Parietal lobe (tissue), 2 donors: ENCODE measurements at places on chromosomes 5 and 9. TPM values are rescaled to one million over a fixed set of nuclear protein-coding genes. Genes with fewer than 3 reads are reported as not detected.

CKMT2 gene
- total RNA-seq = 1.3 TPM

CMBL gene
- 3.4 TPM for total RNA-seq

HMCN2 gene
- 0.31 TPM for total RNA-seq

PRDM9 gene
- not detected for total RNA-seq

CDC25C gene
- 2.2 TPM for total RNA-seq

IL4 gene
- not detected for total RNA-seq

CERCAM gene
- total RNA-seq = 27.2 TPM

BRINP1 gene
- total RNA-seq = 69.2 TPM

RORB gene
- total RNA-seq = 55.7 TPM

OR13D1 gene
- not detected for total RNA-seq

LPAR1 gene
- 20.7 TPM for total RNA-seq

FOXI1 gene
- not detected for total RNA-seq

ADCY2 gene
- total RNA-seq = 23.2 TPM

HACD4 gene
- 0.94 TPM for total RNA-seq

SLCO6A1 gene
- 0.31 TPM for total RNA-seq

SLC4A9 gene
- total RNA-seq = not detected

PCDHGC5 gene
- total RNA-seq = 20.0 TPM

ZDHHC11B gene
- 17.5 TPM for total RNA-seq

CPEB4 gene
- total RNA-seq = 85.8 TPM

EQTN gene
- 8.1 TPM for total RNA-seq

BSPRY gene
- total RNA-seq = not detected

SLC25A2 gene
- 0.63 TPM for total RNA-seq

PCDHA1 gene
- 9.1 TPM for total RNA-seq

ROR2 gene
- total RNA-seq = 0.94 TPM

DMRTA1 gene
- 0.63 TPM for total RNA-seq

DMRT2 gene
- not detected for total RNA-seq

WDR38 gene
- total RNA-seq = not detected

RABGAP1 gene
- 144 TPM for total RNA-seq

GBGT1 gene
- total RNA-seq = 6.9 TPM

SLC36A3 gene
- total RNA-seq = not detected

PCAT7 gene
- not detected for total RNA-seq

SLC2A8 gene
- total RNA-seq = 15.3 TPM

PPIC gene
- total RNA-seq = 1.3 TPM

INSL6 gene
- total RNA-seq = not detected

CCDC192 gene
- not detected for total RNA-seq

MEGF10 gene
- 28.2 TPM for total RNA-seq

DBN1 gene
- 224 TPM for total RNA-seq

PAPPA gene
- not detected for total RNA-seq

ROPN1L gene
- 2.2 TPM for total RNA-seq

MOB3B gene
- total RNA-seq = 20.7 TPM

ANKRD20A1 gene
- 5.9 TPM for total RNA-seq

NPR3 gene
- total RNA-seq = 13.1 TPM

PCDHA9 gene
- total RNA-seq = 42.6 TPM

WNK2 gene
- 86.1 TPM for total RNA-seq

STK32A gene
- total RNA-seq = 7.8 TPM

IRGM gene
- total RNA-seq = not detected

CDC42SE2 gene
- total RNA-seq = 84.8 TPM

SLC2A6 gene
- total RNA-seq = 17.2 TPM

RAD23B gene
- 68.9 TPM for total RNA-seq

PCDHB5 gene
- total RNA-seq = 16.3 TPM

CCNJL gene
- total RNA-seq = 4.4 TPM

LCN10 gene
- not detected for total RNA-seq

KIF4B gene
- 0.63 TPM for total RNA-seq

ACTBL2 gene
- total RNA-seq = not detected

PCDHB15 gene
- total RNA-seq = 32.9 TPM

COL23A1 gene
- 0.94 TPM for total RNA-seq

NEURL1B gene
- 26.6 TPM for total RNA-seq

SUSD3 gene
- 1.3 TPM for total RNA-seq

CER1 gene
- 0.63 TPM for total RNA-seq
